ENCODE measurements at places on chromosomes 3 and 15.

DNA sequence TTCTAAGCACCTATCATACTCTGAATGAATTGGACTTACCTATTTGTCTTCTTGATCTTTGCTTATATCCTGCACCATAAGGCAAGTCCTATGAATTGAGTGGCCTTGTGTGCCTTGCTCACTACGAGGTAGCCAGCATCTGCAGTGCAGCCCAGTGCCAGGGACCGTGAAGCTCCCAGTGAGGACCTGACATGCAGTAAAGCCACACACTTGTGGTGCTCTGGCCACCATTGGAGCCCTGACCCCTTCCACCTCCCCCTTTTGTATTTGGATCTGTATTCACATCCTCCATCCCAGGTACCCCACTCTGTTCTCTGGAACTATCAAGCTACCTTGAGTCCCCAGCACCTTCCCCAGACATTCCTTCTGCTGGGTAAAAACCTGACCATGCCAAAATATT, 52.1 kb downstream of the BSN start:
- DNase-seq, result no peak

GRCh38 chr3:169522595-169523529, 140.7 kb downstream of the MECOM start:
- DNase-seq, result no peak

- DNase-seq, result no peak
These were observed 49.3 kb downstream of the CMTM6 start for GRCh38 chr3:32453346-32453745.

DNA sequence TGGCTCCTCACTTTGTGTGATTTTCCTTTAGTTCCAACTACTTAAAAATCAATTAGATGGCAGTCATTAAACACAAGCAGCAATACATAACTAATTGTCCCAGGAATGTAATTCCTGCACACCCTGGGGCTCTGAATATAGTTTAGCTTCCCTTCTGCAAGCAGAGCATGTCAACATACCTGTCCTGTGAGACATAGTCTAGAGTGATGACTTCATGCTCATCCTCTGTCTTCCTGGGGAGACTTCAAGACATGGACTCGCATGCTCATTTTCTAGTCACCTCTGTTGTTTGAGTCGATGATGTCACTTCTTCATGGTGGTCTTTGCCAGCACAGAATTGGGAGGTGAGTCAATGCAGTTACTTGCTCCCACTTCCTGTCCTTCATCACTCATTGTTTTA, 15.7 kb downstream of the C3orf52 start:
- no peak for DNase-seq

DNA sequence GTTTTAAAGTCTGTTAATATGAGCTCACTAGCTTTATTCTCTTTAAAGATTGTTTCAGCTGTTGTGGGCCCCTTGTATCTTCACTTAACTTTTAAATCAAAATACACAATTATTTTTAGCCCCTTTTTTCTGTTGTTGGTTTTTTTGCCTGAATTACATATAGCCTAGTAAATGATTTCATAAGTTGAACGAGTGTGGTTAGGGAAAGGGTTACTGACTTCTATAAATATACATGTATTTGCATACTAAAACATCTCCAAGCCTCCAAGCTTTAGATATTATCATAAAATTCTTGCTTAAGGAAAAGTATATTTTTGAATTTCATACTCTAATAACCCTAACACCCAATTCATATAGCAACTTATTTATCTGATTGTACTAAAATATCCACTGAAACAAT, 73.2 kb upstream of the ARL6 start:
- DNase-seq, result no peak

DNA sequence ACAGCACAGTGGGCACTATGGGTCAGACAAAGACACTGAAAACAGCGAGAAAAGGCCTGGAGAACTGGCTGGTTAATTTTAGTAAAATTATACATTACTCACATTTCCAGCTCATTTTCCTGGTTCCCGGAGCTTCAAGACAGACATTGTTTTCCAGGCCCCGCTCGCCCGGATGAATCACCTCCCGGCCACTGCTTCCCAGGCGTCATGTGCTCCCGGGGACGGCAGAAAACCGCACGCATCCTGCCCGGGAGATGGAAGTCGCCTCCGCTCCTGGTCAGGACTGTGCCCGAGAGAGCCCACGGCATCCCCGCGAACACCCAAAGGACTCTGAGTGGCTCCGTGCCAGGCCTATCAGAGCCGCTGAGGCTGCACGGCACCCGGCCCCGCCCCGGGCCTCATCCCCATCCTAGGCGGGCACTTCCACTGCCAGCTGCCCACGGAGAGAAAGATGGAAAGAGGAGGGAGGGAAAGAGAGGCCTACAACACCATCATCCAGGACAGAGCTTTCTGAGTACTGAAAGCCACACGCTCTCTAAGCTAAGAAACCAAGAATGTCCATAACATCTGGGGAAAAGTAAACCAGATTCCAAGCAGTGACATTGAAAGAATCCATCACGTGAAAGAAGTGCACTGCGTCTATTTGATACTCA, 75.1 kb downstream of the VGLL4 start:
- no peak for DNase-seq

DNA sequence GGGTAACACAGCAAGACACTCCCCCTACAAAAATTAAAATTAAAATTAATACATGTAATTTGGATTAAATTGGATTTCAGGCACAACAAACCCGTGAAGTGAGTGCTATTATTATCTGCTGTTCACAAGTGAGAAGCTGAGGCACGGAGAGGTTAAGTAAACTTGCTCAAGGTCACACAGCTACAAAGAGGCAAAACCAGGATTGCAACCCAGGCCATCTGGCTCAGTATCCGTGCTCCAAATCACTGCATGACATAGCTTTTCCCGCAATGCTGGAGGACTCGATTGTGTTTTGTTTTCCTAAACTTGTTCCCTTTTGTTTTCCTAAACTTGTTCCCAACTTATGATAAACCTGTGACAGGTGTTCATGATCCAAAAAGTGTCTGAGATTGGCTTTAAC, 19.9 kb upstream of the C15orf39 start:
- no peak for DNase-seq

DNA sequence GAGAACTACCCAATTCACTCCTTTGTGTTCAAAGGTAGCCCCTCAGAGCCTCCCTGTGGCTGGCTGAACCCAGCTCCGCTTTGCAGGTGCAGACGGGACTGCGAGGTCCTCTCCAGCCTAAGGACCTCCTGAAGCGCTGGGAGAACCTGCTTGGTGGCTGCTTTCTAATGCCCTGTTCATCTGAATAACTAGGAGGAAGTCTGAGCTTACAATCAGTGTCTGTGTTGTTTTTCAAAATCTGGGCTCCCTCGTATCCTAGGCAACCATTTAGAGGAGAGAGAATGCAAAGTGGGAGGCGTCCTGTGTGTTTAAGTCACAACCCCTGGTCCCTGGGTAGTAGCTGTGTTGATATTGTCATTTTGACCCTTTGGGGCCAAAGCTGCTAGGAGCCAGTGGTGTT, 99.9 kb downstream of the GABRG3 start:
- DNase-seq, result no peak

- no peak for DNase-seq
These were observed 61.1 kb downstream of the CCNL1 start for GRCh38 chr3:157098823-157099185.

GRCh38 chr3:40649346-40649745, 124.6 kb downstream of the ZNF621 start:
- DNase-seq, result no peak

DNA sequence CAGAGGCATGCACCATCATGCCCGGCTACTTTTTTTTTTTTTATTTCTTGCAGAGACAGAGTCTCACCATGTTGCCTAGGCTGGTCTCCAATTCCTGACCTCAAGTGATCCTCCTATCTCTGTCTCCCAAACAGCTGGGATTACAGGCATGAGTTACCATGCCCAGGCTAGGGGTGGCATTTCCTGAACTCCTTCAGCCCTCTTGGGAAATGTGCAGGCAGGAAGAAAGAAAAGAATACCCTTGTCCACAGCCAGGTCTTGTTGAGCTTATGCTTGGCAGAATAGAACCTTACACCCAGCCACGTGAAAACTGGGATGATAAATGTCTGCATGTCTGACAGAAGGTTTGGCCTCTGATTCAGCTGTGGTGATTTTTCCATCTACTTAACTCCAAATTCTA, 30.2 kb upstream of the SNRPN start:
- DNase-seq, result no peak

- DNase-seq, result no peak
These were observed 48.2 kb upstream of the EIF5A2 start for GRCh38 chr3:170956647-170957046.

GRCh38 chr3:149936812-149937230, 33.9 kb downstream of the PFN2 start:
- peak; percentile 45 for DNase-seq

DNA sequence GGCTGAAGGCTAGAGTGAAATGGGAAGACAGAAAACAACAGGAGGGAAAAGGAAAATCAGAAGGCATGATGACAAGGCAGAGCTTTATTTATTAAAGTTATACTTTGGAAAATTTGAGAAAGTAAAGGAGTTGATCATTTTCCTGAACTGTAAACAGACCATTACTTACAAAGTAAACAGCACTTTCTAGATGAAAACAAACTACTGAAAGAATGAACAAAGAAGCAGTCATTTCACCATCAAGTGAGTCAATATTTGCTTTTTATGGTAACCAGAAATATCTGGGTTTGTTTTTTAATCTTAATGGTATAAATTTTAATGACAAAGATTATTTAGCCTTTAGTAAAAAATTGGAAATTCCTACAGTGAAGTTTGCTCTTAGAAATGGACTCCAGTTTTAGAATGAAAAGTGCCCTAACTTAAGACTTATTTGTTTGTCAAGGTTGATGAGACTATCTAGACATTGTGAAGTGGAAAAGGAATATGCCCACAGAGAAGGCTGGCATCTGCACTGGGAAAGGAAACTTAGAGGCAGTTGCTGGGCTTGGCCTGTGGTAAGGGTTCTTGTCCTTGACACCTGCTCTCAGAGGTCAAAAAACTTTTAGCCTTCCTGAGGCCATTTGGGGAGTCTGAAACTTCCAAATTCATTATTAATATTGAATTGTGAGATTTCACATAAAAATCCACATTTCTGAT, 47.2 kb downstream of the SPTSSB start:
- DNase-seq, result no peak

DNA sequence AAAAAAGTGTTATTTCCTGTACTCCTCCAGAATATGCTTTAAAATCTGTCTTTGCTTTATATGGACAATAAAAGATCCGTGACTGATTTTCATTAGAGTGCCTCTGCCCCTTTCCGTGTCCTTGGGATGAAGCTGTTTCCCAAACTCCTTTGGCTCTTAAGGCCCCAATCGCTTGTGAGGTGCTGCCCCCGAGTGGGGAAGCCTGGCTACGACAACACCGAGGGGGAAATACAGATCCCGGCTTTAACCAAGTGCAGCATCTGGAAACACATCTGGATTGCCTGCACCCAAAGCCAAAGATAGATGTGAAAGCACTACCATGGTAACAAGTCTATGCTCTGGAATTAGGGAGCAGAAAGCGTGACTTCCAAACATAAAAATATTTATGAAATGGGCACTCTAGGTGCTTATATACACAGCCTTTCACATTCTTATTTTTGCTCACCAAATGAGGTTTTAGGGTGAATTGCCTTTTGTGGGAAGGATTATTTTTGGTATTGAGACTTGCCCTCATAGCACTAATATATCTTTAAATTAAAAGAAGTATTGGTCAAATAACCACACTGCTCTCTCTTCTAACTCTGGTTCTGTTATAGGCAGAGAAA, 40.6 kb upstream of the ADCY5 start:
- peak; percentile 35 for DNase-seq

GRCh38 chr15:31733424-31733823, 296.9 kb upstream of the CHRNA7 start:
- DNase-seq, result no peak

GRCh38 chr3:26652164-26652563, 29.6 kb downstream of the LRRC3B start:
- DNase-seq, result no peak

- DNase-seq, result no peak
These were observed 61.4 kb downstream of the ZNF609 start for GRCh38 chr15:64521726-64522164.

DNA sequence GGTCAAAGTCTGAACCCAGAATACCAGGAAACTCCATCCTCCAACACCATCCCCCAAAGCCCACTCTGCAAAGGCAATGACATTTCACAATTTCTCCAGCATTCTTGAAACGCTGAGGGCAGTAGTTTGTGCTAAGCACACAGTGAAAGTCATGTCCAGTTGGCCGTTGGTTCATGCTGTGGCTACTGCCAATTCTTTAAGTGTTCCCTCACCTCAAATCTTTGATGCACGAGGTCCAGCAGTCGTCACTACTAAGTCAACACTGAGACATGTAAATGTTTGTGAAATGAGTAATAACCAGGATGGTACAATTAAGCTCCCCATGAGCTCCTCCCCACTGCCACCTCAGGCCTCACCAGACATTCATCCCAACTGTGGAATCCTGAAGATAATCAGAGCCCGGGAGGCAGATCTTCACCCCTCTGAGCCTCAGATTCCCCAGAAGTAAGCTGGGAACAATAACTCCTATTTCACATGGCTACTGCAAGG, 7.0 kb downstream of the SUCLG2 start:
- no peak for DNase-seq

DNA sequence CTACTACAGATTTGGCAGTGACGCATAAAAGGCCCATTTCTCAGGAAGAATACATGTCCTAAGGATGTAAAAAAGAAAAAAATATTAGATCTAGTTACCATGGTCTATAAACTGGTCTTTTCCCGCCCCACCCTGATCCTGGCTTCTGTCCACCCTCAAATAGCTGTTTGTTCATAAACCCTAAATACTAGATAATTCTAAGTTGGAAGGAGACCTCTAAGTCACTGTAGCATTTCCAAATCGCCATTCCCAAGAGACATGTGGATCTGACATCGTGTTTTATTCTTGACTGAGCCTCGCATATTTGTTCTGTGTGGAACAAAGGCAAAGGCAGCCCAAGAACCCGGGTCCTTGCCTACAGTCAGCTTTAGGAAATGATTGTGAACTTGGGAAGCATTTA, 49.0 kb downstream of the LMCD1 start:
- DNase-seq, result no peak

DNA sequence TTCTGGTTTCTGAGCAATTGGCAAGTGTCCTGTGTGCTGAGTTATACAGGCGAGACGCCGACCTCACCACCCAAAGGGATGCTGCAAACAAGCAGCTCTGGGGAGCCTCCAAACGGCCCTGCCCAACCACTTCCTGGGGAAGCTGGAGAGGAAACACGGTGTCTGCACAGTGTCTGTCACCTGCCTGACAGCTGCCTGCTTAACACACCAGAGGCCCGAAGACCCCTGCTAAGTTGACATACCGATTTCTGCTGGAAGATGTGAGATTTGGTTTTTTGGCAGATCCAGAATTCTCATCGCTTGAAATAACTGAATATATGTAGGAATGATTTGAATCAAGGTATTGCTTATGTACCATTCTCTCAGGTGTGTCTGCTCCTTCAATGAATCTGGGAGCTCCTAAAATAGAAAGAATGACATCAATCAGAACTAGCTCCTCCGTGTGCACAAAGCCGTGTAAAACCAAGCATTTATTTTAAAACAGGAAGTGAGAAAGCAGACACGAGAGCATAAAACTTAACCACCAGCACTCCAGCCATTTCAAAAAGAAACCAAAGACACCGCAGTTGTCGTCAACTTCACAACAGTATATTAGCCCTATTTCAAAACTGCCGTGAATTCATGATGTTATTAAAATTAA, 27.2 kb downstream of the LRRC2 start:
- peak; percentile 70 for DNase-seq

Data from stimulated activated CD4-positive, alpha-beta T cell treated with anti-CD3 and anti-CD28 coated beads, Interleukin-4, amount 100 ng/mL, for 24 hours (primary cell).